ENCODE measurements at places on chromosomes 1 and 21.
A peak's percentile ranks its signal among the peaks of the same experiment; 100 is the strongest.

GRCh38 chr1:172658871-172659453 lies at the start of gene FASLG:
Gene FASLG (plus strand): TSS chr1:172659103. CDS start chr1:172659202, 99 bp downstream.
- DNase-seq = peak; percentile 24

- no peak for DNase-seq
Observed at GRCh38 chr1:167427848-167428247, 90.5 kb downstream of the CD247 start.

- no peak for DNase-seq
Observed at GRCh38 chr21:35579520-35580293, 480.6 kb downstream of the SETD4 start.

DNA sequence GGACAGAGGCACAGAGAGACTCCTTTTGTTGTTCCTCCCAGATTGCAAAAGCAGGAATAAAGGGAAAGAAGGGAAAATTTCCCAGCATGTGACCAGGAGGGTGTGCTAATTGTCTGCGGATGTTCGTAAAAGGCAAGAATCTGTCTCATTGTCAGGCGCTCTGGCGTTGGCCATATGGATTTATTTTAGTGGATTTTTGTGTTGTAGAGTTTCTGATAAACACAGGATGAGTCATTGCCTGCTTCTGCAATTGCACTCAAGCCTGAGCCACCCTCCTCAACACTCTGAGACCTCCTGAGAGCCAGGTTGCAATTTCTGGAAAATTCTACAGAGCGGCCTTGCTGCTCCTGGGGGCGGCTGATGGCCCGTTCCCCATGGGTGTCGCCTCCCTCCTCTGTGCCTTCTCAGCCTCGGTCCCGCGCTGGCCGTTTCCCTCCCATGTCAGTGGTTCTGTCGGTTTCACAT lies 227.7 kb downstream of the KAZN start:
- no peak for DNase-seq

DNA sequence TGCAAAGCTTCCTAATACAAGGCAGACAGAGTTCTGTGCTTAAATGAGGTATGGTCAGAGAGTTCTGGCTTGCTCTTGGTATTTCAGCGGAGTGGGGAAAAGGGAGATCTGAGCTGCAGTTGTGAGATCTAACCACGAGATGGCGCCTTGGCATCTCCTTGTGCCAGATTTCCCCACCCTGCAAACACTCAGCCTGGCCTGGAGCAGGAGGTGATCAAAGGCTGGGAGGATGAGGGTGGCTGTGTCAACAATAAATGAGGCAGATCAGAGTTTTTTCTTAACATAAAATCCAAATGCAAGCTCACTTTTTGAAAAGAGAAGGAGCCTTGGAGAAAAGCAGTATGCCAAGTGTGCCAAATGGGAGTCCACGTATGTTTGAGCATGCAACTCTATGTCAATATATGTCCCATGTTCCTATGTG lies 4.1 kb upstream of the TFAP2E start:
- DNase-seq = peak; percentile 80

All from GM10248 (cell line).